Epithelial cell of proximal tubule (primary cell): ENCODE measurements at places on chromosomes 1 and 21.

GRCh38 chr21:46459356-46460112 is 843 bp downstream of the DIP2A start:
- DNase-seq, result no peak

GRCh38 chr1:30572192-30572591 is 151.2 kb downstream of the MATN1 start:
- DNase-seq, result no peak

DNA sequence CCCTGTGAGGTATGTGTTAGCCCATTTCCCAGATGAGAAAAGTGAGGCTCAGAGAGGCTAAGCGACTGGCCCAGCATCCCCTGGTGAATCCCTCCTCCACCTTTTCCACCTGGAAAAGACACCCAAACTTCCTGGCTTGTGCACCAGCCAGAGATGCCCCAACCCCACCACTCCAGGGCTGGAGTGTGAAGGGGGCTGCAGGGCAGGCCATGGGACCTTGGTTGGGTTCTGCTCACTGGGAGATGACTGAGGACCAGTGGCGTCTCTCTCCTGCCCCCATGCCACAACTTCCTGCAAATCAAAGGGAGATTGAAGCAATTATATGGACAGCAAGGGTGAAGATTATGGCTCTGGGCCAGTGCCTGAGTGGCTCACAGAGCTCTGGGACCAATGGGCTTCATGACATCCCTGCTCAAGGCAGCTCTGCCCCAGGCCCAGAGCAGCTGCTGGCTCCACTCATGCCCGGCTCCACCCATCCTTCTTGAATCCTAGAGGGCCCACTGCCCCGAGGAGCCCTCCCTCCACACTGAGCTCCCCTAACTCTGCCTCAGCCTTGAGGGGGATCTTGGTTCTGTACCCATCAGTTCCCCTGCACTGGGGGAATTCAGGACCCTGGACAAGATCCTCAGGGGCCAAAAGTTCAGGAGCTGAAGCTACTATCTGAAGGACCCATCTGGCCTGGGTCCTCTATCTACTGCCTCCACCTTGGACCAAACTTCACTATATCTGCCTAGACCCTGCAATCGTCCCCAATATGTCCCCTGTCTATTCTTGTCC is 416.9 kb downstream of the PTPRU start:
- DNase-seq, result no peak

- no peak for DNase-seq
Measured at GRCh38 chr1:227459326-227459841, 104.0 kb upstream of the ZNF678 start.

DNA sequence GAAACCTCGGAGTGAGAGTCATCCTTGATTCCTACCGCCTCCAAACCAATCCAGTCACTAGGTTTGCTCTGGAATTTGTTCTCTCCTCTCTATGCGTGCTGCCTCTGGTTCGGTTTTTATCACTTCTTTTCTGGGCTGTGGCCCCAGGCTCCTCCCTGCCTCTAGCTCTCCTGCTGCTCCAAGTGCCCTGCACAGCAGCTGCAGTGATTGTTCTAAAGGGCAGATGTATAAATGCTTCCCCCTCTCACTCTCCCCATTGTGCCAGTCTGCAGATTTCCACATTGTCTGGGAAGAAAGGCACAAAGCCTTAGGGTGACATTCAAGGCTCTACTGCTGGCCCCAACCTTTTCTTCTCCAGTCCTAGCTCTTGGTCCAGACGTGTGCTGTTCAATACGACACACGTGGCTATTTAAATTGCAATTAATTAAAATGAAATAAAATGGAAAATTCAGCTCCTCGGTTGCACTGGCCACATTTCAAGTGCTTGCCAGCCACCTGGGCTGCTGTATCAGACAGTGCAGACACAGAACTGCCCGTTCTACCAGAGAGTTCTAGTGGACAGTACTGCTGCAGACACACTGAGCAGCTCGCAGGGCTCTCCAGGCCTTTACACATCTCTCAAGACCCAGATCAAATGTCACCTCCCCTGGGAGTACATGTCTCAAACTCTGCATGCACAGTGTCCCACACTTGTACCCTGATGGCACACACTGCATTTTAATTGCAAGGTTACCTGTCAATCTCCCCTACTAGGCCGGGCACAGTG is 12.4 kb downstream of the TRIM62 start:
- no peak for DNase-seq
